Bladder microvascular endothelial cell (primary cell): ENCODE measurements at places on chromosomes 1 and 21. TPM values are rescaled to one million over a fixed set of nuclear protein-coding genes. Genes with fewer than 3 reads are reported as not detected.

HENMT1 gene
- 1.9 and 2.2 TPM in 2 replicates for total RNA-seq

KCNN3 gene
- 0.16 and 1.5 TPM in 2 replicates for total RNA-seq

FTCD gene
- 0.16 TPM in 1 of 2 replicates, not detected in the other for total RNA-seq

FCRL2 gene
- not detected in 2 replicates for total RNA-seq

PTBP2 gene
- 10.7 and 32.9 TPM in 2 replicates for total RNA-seq

KIF21B gene
- 1.3 and 3.8 TPM in 2 replicates for total RNA-seq

TMEM52 gene
- 0.13 TPM in 1 of 2 replicates, not detected in the other for total RNA-seq

RWDD3 gene
- 11.5 and 13.4 TPM in 2 replicates for total RNA-seq

FCRL4 gene
- total RNA-seq, result not detected in 2 replicates

PRR9 gene
- not detected in 2 replicates for total RNA-seq

JAM2 gene
- total RNA-seq, result 3.9 and 6.7 TPM in 2 replicates

PSEN2 gene
- total RNA-seq, result 20.6 and 54.6 TPM in 2 replicates

OR2L5 gene
- not detected in 2 replicates for total RNA-seq

NBPF14 gene
- total RNA-seq, result 0.81 and 10.9 TPM in 2 replicates

PERM1 gene
- not detected in 2 replicates for total RNA-seq

LCE2B gene
- not detected in 2 replicates for total RNA-seq

SLC35A3 gene
- total RNA-seq, result 10.2 and 21.8 TPM in 2 replicates

CFAP298 gene
- 19.4 and 24.0 TPM in 2 replicates for total RNA-seq

TRIM58 gene
- total RNA-seq, result 0.06 TPM in 1 of 2 replicates, not detected in the other

LRRC38 gene
- 1.4 TPM in 1 of 2 replicates, not detected in the other for total RNA-seq

AMPD1 gene
- total RNA-seq, result not detected in 2 replicates

PRRX1 gene
- 0.31 and 0.49 TPM in 2 replicates for total RNA-seq

ATG4C gene
- 5.7 and 6.0 TPM in 2 replicates for total RNA-seq

SAMD11 gene
- not detected in 2 replicates for total RNA-seq

RHD gene
- 0.57 TPM in 1 of 2 replicates, not detected in the other for total RNA-seq

CD1B gene
- not detected in 2 replicates for total RNA-seq

ZNF670 gene
- 3.6 and 9.9 TPM in 2 replicates for total RNA-seq
